Globus pallidus (tissue), 1 donor: ENCODE measurements at places on chromosomes 2 and 18.

DNA sequence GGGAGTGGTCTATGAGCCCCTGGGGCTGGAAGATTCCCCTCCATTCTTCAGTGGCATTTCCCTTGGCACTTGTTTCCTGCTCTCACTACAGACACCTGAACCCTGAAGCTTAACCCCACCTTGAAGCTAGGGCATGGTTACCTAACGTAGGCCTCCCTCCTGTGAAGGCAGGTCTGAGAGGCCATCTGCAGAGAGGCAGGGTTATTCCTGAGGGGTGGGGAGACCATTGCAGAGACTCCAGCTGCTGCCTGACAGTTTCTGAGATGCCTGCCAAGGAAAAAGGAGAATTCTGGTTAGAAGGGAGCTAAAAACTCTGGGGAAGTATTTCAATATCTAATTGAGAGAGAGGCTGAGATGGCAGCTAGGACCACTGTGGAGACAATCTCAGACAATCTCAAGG is 119.3 kb upstream of the NDUFV2 start:
- no peak for DNase-seq

DNA sequence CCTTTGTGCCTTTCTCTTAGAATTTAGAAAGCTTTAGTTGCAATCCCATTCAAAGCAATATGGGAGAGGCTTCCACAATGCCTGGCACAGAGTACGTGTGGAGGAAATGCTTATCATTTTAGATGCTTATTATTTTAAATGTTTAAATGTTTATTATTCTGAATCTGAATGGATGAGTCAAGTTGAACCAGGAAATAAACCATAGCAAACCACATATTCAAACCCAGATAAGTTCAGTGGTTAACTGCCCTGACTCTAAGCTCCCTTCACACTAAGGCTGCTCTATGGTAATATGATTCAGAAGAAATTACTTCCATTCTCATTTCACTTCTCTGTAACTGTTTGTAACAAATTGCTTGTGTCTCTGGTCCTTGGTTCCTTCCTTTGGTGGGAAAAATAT is 5.2 kb upstream of the PPP4R1 start:
- DNase-seq = no peak

DNA sequence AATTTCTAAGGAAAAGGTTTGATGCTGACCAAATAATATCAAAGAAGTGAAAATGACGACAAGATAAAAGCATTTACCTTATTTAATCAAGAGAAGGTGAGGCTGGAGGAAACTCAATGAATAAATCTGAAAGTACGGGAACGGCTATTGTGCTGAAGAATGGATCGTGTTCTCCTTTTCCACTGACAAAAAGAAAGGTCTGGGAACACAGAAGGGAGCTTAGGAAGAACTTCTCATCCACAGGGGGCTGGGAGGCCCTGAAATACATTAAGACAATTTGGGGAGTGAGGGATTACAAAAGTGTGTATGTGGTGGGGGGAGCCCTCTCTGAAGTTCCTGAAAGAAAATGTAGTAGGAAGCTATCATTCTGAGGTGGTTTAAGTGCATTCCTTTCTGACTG is 582.3 kb downstream of the SLC4A3 start:
- DNase-seq = no peak

DNA sequence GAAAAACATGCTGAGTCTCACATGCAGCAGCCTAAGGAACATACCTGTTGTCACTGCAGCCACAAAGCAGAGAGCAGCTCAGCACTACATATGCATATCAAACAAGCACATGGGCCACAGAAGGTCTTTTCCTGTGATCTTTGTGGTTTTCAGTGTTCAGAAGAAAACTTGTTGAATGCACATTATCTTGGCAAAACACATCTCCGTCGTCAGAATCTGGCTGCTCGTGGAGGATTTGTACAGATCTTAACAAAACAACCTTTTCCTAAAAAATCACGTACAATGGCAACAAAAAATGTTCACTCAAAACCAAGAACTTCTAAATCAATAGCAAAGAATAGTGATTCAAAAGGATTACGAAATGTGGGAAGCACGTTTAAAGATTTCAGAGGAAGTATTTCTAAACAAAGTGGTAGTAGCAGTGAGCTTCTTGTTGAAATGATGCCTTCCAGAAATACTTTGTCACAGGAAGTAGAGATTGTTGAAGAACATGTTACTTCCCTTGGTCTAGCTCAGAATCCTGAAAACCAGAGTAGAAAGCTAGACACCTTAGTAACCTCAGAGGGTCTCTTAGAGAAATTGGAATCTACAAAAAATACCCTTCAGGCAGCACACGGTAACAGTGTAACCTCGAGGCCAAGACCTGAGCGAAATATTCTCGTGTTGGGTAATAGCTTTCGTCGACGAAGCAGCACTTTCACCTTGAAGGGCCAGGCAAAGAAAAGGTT is 34.1 kb downstream of the ZNF407 start:
- no peak for DNase-seq

DNA sequence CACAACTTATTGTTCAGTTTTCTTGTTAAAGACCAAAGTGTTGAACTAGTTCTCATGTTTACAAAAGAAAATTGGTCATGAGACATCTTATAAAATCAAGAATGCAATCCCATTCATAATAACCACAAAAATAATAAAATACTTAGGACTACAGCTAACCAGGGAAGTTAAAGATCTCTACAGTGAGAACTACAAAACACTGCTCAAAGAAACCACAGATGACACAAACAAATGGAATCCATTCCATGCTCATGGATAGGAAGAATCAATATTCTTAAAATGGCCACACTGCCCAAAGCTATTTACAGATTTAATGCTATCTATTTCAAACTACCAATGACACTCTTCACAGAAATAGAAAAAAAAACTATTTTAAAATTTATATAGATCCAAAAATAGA is 1354.8 kb upstream of the CDH2 start:
- no peak for DNase-seq

- no peak for DNase-seq
These were observed 97.2 kb downstream of the SOS1 start for GRCh38 chr2:39023649-39024048.

- DNase-seq = no peak
These were observed 187.1 kb upstream of the PIK3C3 start for GRCh38 chr18:41767960-41768359.

DNA sequence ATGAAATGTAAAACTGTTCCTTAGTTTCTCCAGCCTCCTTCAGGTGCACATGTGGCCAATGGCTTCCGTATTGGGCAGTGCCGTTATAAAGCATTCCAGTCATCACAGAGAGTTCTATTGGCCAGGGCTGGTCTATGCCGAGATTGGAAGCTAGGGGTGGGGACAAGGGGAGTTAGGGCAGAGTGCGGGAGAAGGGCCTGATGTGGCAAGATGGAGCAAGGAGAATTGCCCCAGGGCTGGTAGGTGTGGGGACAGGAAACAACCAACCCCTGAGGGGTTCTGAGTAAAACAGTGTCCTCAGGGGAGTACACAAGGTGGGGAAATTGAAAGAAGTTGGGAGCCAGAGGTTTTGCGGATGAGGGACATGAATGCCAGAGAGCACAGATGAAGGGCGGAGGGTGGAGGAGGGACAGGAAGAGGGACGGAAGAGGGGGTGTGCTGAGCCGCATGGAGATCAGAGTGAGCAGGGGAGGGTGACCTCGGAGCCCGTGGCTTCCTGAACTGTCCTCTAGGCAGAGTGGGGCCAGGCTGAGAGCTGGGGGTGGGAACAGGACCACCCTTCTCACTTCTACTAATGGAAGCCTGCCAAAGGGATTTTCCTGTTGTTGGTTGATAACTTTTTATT is 9.1 kb upstream of the ATP6V1C2 start:
- DNase-seq = no peak

DNA sequence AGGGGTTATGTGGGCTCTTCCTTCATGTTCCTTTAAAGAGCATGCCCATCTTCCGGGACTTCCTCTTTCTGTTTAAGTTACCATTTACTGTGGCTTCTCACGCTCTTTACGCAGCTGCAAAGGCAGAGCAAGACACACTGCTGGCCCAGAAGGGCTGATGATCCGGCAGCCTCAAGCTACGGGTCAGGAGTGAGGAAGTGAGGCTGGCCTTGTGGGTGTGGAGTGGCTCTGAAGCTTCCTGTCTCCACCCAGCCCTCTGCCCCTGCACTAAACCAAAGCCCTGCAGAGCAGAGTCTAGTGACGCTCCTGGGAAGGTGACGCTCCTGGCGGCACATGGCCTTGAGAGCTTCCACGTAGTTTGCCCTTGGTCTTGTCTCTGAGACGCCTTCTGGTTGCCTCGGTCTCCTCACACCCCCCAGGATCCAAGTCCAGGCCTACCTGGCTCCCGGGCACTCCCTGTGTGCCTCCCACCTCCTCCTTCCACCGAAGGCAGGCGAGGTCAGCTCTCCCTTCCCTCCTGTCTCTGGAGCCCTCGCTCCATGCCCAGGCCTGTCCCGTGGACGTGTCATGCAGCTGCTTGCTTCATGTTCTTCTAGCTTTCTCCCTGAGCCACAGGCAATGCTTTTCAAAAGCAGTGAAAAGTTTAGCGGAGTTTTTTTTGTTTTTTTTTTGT is 50.3 kb downstream of the ARL4C start:
- DNase-seq = peak; percentile 61

DNA sequence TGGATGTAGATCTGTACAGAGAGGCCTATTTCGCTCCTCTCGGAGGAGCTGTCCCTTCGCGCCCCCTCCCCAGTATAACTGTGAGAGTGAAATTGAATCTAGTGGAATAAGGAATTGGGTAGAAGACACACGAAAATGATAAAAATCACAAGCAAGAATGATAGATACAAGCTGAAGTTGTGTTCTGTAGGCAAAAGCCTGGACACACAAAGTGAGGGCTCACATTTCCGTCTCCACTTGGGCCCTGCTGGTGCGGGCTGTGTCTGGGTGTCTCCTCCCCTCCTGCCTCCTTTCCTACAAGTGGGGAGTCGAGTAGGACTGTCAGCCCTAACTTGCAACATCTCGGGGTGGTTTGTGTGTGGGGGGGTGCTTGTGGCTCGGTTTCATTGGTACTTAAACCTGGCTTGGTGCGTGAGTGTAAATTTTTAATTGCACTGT is 457 bp upstream of the SP9 start:
- DNase-seq = no peak

- DNase-seq = no peak
These were observed 282.2 kb downstream of the CDH2 start for GRCh38 chr18:27894746-27895145.

- no peak for DNase-seq
These were observed 41.6 kb downstream of the GCA start for GRCh38 chr2:162385536-162385935.

DNA sequence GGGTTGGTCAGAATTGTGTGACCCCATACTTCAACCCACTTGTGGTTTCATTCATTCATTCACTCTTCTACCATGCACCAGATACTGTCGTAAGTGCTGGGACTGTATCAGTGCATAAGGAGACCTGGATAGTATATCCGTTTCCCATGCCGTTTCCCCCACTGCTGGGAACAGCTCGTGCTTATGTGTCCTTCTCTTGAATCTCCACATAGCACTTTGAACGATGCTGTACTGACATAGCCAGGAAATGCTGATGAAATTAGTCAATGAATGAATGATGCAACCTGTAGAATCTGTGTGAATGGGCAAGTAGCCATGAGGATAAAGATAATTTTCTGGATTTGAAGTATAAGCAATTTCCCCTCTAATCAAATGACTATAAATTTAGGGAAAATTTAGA is 276.1 kb downstream of the BCL2 start:
- DNase-seq = no peak

DNA sequence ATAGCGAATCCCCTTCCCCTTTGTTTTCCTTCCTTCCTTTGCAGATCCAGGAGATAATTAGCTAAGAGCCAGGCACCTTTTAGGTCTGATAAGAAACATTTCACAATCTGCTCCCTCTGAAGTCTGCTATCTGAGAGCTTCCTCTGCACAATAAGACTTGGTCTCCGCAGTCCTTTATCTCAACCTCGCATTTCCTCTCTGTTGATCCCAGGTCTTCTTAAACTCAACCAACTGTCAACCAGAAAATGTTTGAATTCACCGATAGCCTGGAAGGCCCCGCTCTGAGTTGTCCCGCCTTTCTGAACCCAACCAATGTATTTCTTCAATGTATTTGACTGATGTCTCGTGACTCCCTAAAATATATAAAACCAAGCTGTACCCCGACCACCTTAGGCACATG is 78.4 kb upstream of the CTDP1 start:
- DNase-seq = no peak

DNA sequence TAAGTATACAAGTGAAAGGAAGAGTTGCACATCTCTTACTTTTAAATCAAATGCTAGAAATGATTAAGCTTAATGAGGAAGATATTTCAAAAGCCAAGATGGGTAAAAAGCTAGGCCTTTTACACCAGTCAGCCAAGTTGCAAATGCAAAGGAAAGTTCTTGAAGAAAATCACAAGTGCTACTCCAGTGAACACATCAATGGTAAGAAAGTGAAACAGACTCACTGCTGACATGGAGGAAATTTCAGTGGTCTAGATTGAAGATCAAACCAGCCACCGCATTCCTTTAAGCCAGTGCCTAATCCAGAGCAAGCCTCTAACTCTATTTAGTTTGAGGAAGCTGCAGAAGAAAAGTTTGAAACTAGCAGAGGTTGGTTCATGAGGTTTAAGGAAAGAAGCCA is 79.1 kb downstream of the RBBP8 start:
- DNase-seq = no peak

- no peak for DNase-seq
These were observed 20.3 kb upstream of the NPAS2 start for GRCh38 chr2:100799686-100800085.

DNA sequence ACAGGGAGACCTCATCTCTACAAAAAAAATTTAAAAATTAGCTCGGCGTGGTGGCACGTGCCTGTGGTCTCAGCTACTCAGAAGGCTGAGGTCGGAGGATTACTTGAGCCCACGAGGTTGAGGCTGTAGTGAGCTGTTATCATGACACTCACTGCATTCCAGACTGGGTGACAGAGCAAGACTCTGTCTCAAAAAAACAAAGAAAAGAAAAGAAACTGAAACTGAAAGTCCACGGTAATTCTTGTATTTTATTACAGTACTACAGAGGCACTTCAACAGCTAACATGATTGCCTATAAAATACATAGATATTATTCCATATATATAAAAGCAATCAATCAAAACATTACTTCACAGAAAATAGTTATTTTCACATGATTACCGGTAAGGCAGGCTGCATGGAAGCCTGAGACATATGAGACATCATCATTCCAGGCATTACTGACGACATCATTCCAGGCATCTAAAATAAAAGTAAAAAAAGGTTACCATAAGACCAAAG is 23.1 kb downstream of the PRPF40A start:
- DNase-seq = no peak
